CD4-positive, alpha-beta T cell treated with Interleukin-12 subunit alpha and Interleukin-12 subunit beta, for 1 hour (primary cell): ENCODE measurements at places on chromosomes 4 and X.

GRCh38 chrX:102745857-102746584 lies 25.5 kb downstream of the GPRASP3 start:
- no peak for DNase-seq

DNA sequence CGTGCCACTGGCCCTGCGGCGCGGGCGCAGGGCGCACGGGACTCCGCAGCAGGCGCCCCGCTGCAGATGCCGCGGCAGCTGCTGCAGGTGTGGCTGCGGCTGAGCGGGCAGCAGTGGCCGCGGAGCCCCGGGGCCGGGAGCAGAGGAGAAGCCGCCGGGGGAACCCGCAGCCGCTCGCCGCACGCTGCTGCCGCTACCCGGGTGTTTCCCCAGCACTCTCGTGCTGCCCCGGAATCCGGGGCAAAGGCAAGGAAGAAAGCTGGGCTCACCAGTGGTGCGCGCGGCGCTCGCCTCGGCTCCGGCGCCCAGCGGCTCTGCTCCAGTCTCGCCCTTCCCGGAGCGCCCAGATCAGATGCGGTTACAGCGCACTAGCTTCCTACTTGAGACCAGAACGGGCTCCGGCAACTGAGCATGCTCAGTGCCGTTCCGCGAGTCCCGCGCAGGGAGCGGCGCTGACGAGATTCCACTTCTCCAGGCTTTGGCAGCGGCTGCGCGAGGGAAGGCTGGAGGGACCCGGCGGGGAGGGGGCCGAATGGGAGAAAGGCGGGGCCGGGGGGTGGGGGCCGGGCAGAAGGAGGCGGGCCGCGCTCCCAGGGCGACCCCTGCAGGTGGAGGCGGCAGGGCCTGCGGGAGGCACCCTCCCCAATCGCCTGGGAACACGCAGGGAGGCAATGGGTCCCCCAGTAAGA lies at the start of gene APBB2:
Gene APBB2, minus strand, starts transcription at position 407 of the 689 bp plus-strand sequence. CDS start 181,288 bp downstream, outside the sequence.
- peak; percentile 33 for DNase-seq

GRCh38 chrX:153797415-153798015 lies 3.0 kb downstream of the SSR4 start:
- no peak for DNase-seq

DNA sequence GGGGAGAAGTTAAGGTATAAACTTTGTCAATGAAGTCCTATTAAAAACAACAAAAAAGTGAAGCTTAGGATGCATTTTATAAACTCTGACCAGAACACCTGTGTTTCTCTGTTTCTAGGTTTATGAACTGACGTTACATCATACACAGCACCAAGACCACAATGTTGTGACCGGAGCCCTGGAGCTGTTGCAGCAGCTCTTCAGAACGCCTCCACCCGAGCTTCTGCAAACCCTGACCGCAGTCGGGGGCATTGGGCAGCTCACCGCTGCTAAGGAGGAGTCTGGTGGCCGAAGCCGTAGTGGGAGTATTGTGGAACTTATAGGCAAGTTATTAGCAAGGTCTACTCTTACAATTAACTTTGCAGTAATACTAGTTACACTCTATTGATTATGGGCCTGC lies 46.6 kb downstream of the HTT start:
- DNase-seq, result no peak

DNA sequence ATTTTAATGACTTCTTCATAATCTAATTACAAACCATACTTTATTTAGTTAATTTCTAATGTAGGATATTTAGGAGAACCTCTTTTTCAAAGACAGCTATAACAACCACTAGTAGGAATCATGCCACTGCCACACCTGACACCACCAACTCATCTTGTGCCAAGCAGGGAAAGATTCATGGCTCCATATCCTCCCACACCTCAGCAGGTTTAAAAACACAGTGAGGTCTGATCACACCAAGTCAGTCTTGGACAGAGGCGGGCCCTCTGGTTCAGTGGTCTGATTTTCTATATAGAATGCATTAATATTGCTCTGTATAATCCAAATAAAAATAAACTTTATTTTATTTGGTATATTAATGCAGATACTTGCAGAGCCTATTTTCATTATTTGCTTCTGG lies 227.7 kb upstream of the TTC29 start:
- no peak for DNase-seq

GRCh38 chr4:87235020-87235671 lies 14.7 kb upstream of the KLHL8 start:
- DNase-seq, result no peak

GRCh38 chr4:40254608-40255392 lies 58.0 kb downstream of the RHOH start:
- DNase-seq, result no peak

DNA sequence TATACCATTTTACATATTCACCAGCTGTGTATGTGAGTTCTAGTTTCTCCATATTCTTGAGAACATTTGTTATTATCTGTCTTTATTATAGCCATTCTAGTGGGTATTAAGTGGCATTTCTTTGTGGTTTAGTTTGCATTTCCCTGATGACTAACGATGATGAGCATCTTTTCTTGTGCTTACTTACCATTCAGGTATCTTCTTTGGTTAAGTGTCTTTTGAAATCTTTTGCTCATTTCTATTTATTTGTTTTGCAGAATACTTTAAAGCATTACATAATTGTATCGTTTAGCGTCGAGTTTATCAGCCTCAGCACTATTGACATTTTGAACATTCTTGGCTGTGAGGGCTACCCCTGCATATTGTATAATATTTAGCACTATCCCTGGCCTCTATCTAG lies 85.4 kb downstream of the FRMPD4 start:
- no peak for DNase-seq

DNA sequence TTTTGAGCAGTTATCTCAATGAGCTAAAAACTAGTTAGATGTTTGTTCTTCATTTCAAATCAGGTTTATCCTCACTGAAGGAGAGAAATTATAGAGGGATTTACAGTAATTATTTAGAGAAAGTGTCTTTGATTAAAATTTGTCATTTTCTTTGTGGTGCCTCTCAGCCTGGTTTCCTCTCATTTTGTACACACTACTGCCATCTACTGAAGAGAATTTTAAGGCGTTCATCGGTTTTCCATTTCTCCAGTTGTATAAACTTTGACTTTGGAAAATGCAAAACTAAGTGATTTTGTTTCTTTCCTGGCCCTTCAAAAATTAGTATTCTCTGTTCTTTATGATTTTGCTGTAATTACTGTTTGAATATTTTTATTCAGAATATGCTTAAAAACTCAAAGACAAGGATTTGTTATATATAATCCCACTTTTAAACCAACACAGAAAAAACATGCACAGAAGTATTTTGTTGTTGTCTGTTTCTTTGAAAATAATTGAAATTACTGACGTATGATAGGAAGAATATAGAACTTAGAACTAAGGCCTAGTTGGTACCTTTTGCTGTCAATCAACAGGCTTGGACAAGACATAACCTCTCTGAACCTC lies 34.4 kb upstream of the ANXA3 start:
- DNase-seq, result no peak

DNA sequence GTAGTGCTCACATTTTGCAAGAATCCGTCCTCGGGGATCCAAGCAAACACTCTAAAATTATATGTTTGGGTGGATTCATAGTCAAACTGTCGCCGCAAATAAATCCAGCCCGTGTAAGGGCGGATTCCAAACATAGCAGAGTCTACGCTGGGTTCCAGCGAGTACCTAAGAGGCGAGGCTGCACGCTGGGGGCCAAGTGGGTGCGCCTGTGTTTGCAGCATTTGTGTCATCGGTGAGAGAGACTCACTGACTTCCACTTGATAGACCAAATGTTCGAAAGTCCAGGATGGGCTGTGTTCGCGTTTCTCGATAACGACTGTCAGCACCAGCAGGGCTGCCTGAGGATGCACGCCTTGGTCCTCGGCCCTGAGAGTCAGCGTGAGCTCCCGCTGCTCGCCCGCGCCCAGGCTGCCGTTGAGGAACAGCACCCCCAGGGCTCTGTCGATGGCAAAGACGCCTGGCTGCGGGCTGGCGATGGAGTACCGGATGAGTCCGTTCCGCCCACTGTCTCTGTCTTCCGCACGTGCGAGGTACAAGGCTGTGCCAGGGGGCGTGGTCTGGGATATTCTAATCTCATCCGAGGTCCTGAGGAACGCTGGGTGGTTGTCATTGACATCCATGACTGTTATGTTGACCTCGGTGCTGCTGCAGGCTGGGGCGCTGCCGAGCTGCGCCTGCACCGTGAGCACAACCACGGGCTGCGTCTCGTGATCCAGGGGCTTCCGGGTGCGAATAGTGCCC lies 158.7 kb downstream of the DCHS2 start:
- DNase-seq, result peak; percentile 47

DNA sequence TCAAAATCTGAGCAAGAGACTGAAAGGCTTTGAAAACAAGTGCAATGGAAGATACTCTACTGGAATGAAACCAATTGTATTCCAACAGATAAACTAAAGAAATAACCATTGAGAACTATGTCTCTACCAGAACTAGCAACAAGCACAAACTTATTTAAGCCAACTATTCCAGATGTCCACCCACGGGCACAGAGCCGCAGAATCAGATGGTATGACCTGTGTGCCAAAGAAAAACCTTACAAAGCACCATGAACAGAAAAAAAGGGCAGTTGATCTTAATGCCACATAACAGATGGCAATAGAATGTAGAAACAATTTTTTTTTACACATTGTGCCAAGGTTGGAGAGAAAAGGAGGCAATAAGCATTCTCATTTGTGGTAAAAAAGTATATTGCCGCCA lies 269.3 kb upstream of the ADGRL3 start:
- no peak for DNase-seq

DNA sequence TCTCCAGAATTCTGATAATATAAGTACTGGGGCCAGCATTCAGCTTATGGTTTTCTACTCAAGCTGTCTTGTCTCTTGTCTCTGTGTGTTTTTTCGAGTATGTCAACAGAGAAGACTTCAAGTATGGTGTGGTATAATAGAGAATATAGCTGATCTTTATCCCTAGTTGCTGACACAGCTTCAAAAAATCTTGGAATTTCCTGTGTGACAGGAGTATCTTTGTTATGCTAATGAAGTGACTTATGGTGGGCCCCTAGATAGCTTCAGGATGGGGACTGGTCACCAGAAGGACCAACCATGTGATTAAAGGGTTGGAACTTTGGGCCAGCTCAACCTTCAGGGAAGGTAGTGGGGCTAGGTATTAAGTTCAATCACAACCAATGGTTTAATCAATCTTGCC lies 2.9 kb downstream of the GPRASP3 start:
- no peak for DNase-seq

GRCh38 chr4:33746979-33747378 lies 2497.3 kb downstream of the ARAP2 start:
- no peak for DNase-seq

DNA sequence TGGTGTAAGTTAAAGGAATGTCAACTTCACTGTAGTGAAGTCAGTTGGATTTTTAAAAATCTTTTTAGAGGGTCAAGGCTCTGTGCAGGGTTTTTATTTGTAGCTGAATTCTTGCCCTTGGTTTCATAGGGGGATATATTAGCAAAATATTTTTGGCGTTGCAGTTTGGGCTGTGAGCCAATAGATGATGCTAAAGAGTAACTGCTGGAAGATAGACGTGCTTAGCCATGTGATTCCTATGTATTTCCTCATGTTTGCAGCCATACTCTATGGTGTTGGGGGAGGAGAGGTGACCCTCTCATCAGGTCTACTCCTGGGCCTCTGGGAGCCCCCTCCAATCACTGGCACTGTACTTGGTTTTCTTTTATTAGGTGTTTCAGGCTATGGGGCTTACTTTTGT lies 246.7 kb upstream of the ARHGAP24 start:
- no peak for DNase-seq
